HFF-Myc (cell line): ENCODE measurements at places on chromosomes 4 and X.

DNA sequence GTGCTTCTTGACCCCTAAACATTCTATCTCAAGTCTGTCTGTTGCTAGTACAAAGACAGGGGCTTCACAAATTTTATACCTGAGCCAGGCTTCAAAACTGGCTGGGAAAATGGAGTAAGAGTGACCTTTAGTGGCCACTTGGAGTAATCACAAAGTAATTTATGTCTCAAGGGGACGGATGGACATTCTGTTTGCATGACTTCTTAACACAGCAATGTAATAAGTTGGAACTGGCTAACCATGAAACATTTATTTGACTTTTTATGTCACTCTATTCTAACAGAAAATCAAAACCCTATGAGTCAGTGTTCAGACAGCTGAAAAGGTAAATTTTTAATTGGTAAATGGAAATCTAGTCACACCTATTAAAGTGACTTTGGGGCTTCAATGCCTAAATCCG lies 600.6 kb downstream of the ANKRD50 start:
- DNase-seq = peak; percentile 71

DNA sequence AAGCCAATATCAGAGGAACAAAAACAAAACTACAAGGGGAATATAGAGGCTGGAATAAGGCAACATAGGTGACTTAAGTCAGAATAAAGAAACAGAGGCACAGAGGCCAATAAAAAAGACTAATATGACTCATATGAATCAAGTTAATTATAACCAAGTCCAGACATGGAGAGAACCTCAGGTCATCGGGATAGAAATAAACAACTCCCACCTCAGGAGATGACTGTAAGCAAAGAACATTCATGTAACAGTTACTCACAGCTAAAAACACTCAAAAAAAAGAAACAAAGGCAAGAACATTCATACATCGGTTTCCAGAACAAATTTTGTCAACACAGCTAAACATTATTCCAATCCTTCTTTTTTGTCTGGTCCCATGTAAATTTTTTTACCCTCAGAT lies 60.3 kb upstream of the RXFP1 start:
- DNase-seq = no peak

DNA sequence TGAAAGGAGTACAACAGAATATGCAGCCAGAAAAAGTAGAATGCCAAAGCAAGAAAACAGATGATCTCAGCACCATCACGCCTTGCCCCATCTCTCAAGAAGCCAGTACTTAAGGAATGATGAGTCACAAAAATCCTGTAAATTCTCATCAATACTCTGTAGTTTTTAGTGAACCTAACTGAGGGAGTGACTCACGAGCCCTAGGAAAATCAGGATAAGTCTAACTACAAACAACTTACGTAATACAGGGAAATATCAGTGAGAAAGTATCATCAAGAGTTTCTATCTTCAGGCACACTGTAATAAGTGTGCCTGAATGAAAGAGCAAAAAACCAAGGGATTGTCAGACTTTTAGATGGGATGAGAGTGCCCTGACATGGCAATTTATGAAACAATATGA lies 644.4 kb downstream of the STPG2 start:
- DNase-seq = no peak

DNA sequence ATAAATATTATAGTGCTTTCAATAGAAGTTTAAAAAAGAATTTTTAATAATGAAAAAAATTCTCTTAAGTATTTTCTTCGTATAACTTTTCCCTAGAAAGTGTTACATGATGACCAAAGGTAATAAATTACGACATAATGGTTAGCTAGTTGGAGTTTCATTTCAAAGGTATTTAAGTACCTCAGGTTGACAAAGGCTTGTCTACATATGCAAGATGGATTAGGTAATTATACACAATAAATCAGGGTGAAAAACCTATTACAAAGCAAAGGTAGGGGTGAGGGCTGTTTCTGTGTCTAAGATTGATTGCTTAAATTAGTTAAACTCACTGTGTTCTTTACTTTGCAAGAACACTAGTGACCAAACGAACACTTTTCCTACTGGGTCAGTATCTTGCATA lies 508.5 kb upstream of the FAT1 start:
- no peak for DNase-seq

DNA sequence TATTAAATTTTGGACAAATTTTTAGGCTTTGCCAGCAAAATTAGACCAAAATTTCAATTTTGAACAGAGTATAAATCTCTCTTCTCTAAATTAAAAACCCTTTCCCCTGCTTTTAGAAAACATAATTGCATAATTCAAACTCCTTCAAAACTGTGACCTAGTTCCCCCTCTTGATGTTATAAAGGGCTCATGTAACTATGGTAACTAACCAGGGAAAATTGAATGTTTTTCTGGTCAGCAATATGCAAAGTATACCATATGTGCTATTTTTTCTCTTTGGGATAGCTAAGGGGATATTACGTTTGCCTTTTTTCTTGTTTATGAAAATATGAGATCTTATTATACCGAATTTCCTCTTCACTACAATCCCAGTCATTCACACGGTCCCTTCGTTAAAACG lies 5.1 kb upstream of the ING2 start:
- DNase-seq = no peak

GRCh38 chr4:87720094-87720691 lies 70.1 kb downstream of the DMP1 start:
- DNase-seq = no peak

DNA sequence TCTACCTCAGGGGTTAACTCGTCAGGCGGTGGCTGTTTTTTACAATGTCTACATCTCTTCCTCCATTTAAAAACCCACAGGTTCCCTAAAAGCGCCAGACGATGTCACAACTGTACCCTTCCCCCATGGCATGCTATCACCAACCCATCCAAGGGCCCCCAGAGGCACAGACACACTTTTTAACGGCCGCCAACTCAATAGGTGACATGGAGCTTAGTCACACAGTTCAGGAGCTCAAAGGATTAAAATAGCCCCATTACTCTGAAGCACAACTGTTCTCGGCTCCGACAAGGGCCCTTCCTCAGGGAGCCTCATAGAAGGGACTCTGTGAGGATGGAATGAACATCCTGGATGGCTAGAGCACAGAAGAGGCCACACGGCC lies 12.4 kb downstream of the SH3KBP1 start:
- DNase-seq = no peak

DNA sequence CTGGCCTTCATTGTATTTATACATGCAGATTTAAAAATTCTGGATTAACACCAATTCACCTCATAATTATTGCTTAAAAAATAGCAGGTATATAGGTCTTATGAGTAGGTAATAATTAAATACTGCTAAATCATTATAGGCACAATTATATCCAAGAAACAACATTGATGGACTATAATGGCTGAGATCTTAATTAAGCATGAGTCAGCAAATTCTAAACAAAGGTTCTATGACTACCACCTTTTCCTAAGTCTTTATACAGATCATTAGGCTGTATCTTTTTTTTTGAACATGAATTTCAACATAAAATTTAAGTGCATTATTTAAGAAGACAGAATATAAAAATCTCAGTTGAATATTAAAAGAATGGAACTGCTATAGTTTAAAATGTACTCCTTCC lies 1678.7 kb upstream of the PCDH10 start:
- no peak for DNase-seq

DNA sequence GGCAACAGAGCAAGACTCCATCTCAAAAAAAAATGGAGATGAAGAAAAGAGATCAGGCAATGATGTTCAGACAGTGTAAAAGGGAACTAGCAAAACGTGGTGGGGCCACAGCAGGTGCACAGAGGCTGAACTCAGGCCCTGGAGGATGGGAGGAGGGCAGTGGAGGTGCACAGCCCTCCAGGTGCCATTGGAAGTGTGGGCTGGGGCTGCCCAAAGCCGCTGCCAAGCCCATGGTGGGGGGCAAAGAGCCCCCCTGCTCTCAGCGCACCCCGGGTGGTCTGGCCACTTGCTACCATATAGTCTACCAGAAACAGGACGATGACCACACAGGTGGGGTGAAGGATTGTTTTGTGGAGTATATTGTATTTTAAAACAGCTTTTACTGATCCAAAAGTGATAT lies 7.1 kb downstream of the TMEM271 start:
- no peak for DNase-seq

DNA sequence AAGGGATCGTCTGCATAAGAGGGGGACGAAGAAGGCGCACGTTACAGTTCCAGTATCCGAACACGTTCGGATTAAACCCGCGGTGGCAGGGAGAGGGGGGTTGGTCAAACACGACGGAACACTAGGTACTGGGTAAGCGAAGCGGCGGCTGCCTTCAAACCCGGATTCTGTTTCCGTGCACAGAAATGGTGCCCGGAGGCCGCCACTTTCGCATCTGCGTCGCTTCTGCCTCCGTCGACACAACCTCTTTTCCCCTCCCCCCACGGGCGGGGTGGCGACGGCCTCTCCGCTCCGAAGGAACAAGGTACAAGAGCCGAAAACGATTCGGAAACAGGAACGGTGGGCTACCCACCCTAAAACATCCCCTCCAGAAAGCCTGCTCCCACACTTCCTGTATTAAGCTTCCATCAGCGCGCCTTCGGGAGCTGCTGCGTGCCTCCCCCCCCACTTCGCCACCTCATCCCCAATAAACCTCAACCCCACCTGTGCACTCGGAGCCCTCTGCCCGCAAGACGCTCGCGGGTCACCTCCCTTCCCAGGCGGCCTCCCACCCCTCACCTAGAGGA lies 667 bp downstream of the G3BP2 start:
- no peak for DNase-seq

GRCh38 chr4:172404676-172405075 lies 591.5 kb downstream of the GALNTL6 start:
- no peak for DNase-seq

GRCh38 chr4:62119195-62119594 lies 919.1 kb downstream of the ADGRL3 start:
- no peak for DNase-seq

- DNase-seq = no peak
Observed at GRCh38 chrX:64536736-64537135, 141.5 kb upstream of the MTMR8 start.

DNA sequence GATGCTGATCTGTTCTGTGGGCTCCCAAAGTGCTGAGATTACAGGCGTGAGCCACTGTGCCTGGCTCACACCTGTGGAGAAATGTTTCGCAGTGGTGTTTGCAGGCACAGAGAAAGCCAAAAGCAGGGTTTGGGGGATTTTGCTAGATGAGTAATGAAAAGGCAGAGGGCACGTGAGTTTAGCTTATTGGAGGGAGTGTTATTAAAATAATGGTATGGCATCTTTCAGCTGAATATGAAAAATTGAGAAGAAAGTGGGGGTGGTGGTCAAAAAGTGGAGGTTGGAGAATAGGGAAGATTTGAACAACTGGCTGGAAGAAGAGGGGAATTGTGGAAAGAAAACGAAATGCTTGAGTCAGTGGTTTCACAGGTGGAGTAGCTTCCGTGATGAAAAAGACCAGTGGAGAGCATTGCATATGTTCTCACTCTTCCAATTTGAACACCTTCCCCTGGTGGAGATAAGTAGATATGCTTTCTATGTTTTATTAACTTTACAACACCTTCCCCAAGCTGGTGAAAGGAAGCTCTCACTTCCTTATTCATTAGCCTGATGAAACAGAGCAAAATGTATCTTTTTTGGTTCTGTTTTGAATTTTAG lies 1.1 kb upstream of the CHST7 start:
- no peak for DNase-seq

DNA sequence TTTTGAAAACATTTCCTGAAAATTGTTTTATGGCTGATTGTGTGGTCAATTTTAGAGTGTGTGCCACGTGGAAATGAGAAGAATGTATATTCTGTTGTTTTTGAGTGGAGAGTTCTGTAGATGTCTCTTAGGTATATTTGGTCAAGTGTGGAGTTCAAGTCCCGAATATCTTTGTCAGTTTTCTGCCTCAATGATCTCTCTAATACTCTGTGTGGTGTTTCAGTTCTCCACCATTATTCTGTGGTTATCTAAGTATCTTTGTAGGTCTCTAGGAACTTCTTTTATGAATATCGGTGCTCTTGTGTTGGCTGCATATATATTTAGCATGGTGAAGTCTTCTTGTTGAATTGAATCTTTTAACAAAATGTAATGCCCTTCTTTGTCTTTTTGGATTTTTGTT lies 113.3 kb downstream of the LINC00632 start:
- no peak for DNase-seq

DNA sequence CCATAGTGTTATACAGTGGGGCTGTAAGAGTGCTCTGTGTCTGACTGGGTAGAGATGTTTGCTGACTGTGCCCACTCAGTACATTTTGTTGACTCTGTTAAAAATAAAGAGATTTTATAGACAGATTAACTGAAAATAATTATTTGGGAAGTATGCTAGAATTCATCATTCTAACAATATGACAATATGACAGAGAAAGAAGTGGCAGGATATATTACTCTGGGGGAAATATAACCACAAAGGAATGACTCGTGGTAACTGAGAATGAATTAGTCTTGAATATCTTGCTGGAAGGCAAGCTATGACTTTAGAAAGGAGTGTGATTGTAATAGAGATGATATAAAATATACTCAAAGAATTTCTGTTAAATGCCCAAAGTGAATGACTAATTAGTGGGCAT lies 46.8 kb downstream of the TMEM165 start:
- no peak for DNase-seq

DNA sequence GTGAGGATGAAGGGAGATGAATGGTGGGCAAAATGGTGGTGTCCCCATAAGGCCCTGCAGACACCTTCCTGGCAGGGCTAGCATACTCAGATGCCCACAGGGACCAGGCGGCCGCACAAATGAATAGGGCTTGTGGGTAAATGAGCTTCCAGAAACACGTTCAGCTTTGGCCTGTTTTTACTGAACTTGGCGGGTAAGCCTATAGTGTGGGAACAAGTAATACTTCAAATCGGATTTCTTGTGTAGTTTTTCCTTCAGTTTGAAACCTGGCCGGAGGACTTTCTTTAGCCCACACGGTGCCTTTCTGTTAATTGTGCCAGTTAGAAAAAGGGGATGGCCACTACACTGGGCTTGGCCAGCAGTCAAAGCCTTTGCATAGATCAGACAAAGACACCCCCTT lies 22.8 kb downstream of the SMS start:
- no peak for DNase-seq

- DNase-seq = no peak
Observed at GRCh38 chrX:45505214-45505613, 304.5 kb upstream of the DIPK2B start.

- DNase-seq = no peak
Observed at GRCh38 chr4:168598191-168598590, 101.3 kb downstream of the PALLD start.

DNA sequence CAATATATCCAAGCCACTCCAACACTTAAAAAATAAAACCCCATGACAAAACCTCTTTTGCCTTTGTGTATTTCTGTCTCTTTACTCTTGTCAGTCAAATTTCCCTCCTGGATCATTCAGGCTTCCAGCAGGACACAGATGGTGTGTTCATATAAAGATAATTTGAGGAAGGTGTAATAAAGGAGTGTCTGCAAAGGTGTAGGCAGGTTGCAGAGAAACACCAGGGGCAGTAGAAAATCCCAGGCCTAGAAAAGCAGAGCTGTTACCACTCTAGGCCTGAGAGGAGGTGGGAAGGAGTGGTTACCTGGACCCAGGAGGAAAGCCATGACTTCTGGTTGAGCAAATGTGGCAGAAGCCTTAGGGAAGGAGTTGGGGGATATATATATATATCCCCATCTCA lies 28.8 kb downstream of the CHRNA9 start:
- DNase-seq = no peak

- DNase-seq = no peak
Observed at GRCh38 chr4:59904331-59904730, 1295.8 kb upstream of the ADGRL3 start.

- DNase-seq = no peak
Observed at GRCh38 chr4:113292371-113293042, 243.1 kb downstream of the ANK2 start.

- DNase-seq = no peak
Observed at GRCh38 chrX:101385795-101386541, at the start of gene BTK. BTK (minus strand) TSS chrX:101386191; CDS start chrX:101375284, 10,907 bp downstream.

GRCh38 chrX:70478526-70479245 lies 34.1 kb downstream of the DLG3 start:
- no peak for DNase-seq

- no peak for DNase-seq
Observed at GRCh38 chr4:152385551-152385950, 150.3 kb downstream of the FBXW7 start.
